ENCODE measurements at places on chromosomes 13 and 19.

DNA sequence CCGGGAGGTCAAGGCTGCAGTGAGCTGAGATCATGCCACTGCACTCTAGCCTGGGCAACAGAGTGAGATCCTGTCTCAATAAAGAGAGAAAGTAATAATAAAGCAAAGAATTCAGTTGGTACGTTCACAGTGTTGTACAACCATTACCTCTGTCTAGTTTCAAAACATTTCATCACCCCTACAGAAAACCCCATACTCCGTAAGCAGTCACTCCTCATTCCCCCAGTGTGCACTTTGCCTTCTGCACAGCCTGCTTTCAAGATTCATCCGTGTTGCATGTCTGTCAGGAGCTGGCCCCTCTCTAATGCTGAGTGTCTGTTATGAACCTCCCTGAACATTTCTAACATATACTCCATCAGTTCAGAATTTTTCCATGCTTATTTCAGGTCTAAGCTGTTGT, 9.4 kb downstream of the POLD1 start:
- no peak for DNase-seq

GRCh38 chr13:59770451-59770850, 393.3 kb downstream of the DIAPH3 start:
- DNase-seq = no peak

- no peak for DNase-seq
Measured at GRCh38 chr19:7262470-7262869, 31.7 kb downstream of the INSR start.

GRCh38 chr13:48263196-48263595, 30.2 kb downstream of the ITM2B start:
- DNase-seq = no peak

DNA sequence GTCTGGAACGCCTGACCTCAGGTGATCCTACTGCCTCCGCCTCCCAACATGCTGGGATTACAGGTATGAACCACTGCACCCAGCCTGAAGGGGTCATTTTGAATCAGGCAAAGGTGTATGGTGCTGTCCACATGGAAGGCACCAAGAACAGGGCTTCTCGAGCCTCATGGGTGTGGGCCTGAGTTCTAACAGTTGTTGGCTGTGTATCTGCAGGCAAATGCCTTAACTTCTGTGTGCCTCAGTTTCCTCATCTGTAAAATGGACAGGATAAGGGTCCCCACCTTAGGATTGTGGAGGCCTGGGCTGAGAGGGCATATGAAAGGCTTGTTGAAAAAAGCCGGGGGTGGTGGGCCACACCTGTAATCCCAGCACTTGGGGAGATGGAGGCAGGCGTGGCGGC, 9.2 kb downstream of the AP1M2 start:
- DNase-seq = no peak

DNA sequence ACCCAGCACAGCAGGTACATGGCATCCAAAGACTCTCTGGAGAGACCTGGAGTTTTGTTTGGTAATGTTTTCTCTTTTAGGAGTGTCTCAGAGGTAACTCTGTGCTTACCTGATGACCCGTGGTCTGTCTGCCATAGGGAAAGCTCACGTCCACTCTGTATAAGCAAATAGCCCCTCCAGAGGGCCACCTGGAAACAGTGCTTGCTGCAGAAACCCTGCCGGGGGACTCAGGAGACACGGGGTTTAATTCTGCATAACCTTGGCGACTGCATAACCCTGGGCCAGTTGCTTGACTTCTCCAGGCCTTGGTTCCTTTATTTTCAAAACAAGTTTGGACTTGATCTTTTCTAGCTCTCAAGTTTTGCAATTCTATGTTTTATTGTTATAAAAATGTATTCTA, 187.2 kb upstream of the SOX1 start:
- no peak for DNase-seq

GRCh38 chr19:15672580-15673175, at the start of gene CYP4F12:
Gene CYP4F12 (plus strand): TSS chr19:15673087. CDS start chr19:15673530, 443 bp downstream.
- DNase-seq = peak; percentile 22

DNA sequence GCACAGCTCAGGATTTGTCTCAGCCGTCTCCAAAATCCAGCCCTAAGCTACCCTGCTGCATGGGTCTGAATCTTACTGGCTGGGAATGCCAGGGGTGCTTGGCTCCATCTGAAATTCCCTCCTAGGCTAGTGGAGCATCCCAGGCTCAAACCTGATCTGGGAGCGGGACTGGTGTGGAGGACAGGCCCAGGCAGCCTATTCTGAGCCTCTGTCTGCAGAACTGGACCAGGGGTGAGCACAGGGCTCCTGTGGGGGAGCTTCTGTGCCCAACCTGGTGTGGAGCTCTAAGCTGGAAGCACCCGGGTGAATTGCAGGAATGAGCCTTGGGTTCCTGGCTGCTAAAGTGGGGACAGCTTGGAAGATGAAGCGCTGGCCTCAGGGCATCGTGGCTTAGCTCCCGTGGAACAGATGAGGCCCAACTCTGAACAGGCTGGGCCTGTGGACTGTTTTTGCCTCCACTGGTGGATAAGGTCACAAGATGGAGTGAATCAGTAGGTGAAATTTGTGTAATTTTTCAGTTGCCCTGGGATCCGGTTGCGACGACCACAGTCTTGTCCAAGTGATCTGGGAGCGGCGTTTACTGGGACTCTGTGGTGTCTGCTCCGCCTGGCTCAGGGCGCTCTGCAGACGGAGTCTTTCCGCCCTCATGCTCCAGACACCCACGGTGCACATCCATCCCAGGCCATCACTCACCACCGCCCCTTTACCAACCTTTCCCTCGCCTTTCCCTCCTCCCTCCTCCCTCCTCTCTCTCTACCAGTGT, 79.5 kb downstream of the TEX29 start:
- DNase-seq = no peak

GRCh38 chr13:20848203-20848602, 54.3 kb downstream of the XPO4 start:
- no peak for DNase-seq

DNA sequence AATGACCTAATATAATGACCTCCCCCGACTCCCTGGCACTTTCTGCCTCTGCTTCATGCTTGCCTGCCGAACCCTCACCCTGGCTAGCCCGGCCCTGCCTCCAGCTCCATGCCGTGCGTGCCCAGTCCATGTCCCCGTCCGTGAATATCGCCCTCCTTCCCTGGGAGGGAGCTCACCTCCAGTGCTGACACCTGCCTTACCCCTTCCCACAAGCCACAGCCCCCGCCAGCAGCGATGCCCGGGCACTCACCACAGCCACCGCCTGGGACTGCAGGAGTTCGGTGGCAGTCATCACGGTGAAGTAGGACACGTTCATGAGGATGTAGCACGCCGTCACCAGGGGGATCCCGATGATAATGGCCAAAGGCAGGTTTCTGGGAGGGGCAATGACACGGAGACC, 10.0 kb downstream of the SLC7A9 start:
- DNase-seq = no peak

GRCh38 chr13:47332149-47332548, 435.3 kb upstream of the HTR2A start:
- no peak for DNase-seq

- DNase-seq = peak; percentile 94
Measured at GRCh38 chr19:1076951-1077350, 10.0 kb downstream of the ARHGAP45 start.

GRCh38 chr19:6457958-6458694, 1.5 kb downstream of the SLC25A23 start:
- DNase-seq = no peak

DNA sequence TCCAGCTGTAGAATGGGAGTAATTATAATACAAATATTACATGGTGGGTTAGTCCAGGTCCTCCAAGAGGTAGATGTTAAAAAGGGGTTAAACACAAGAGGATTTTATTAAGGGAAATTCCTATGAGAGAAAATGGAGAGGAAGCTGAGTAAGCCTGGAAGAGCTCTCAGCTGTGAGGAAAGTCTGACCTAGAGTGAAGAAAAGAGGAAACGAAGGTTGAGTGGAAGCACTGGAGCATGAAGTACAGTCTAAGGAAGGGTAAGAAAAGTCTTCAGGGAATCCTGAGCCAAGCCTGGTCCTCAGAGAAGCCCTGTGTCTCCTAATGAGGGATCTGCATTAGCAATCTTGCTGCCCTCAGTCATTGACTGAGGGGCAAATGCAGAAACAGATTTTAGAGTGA, 506.2 kb downstream of the GPC5 start:
- no peak for DNase-seq
